T-helper 9 cell (primary cell): ENCODE measurements at places on chromosomes 3 and 15.

DNA sequence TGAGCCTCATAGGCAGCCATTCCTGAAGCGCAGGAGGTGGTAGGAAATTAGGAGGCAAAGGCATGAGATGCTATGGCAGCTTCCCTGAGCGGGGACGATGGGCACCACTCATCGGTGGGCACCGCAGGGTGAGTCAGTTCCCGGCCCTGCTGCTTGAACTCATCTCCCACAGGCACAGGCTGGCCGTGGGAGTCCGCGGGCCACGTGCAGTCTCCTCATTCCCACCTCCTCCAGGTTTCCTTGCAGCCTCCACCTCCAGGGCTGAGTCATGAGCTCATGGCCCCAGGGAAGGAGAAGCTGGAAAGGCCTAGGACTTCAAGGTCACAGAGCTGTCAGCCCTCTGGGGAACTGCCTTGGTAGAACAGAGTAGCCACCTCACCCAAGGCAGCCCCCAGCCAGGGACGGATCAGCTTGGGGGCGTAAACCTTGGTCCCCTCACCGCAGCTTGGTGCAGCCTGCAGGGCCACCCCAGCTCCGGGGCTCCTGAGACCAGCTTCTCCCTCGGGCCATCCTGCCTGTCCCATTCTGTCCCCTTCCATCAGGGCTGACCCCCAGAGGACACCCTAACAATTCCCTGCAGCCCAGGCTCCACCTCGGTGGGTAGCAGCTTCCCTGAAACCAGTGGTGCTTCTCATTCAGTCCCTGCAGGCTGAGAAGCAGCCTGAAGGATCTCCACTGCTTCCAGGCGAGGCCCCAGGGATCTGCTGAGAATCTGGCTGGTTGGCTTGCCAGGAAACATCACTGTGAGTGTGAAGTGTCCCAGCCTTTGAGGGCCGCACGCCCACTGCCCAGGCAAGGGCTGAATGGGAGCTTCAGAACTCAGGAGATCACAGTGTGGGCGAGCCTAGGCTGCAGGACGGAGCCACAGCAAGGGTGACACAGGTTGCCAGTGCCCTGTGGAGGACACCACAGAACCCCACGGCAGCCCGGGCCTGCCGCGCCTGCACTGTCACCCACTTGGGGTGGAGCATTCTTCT, 150.7 kb upstream of the MEF2A start:
- no peak for DNase-seq

GRCh38 chr15:47607695-47608094, 109.6 kb upstream of the SEMA6D start:
- DNase-seq: no peak

GRCh38 chr3:126607214-126607908, 47.6 kb downstream of the TXNRD3 start:
- DNase-seq: no peak

- DNase-seq: no peak
These were observed 103.3 kb downstream of the IL1RAP start for GRCh38 chr3:190617185-190617584.

- DNase-seq: no peak
These were observed 89.5 kb downstream of the ITPR1 start for GRCh38 chr3:4582624-4583023.
